ENCODE measurements at places on chromosomes 5 and 9. TPM values are rescaled to one million over a fixed set of nuclear protein-coding genes. Genes with fewer than 3 reads are reported as not detected.

GRCh38 chr9:113857875-113858274 is 18.2 kb upstream of the ZNF618 start:
- DNase-seq: no peak

GRCh38 chr5:54281960-54282692 is 28.2 kb downstream of the ARL15 start:
- no peak for DNase-seq

- DNase-seq: no peak
Measured at GRCh38 chr5:175695161-175696126, 37.6 kb downstream of the HRH2 start.

- DNase-seq: no peak
Measured at GRCh38 chr5:9201011-9201410, 344.9 kb downstream of the SEMA5A start.

- no peak for DNase-seq
Measured at GRCh38 chr5:127608077-127608660, 40.7 kb upstream of the CTXN3 start.

GRCh38 chr9:87713278-87713987 is 12.5 kb upstream of the CTSL start:
- DNase-seq: peak; percentile 86

Gene FBXO4
- 16.2 TPM for total RNA-seq

Gene PCDHB6
- total RNA-seq: 1.6 TPM

Gene ANKRD34B
- not detected for total RNA-seq
